ENCODE measurements at places on chromosomes 1 and 21.

DNA sequence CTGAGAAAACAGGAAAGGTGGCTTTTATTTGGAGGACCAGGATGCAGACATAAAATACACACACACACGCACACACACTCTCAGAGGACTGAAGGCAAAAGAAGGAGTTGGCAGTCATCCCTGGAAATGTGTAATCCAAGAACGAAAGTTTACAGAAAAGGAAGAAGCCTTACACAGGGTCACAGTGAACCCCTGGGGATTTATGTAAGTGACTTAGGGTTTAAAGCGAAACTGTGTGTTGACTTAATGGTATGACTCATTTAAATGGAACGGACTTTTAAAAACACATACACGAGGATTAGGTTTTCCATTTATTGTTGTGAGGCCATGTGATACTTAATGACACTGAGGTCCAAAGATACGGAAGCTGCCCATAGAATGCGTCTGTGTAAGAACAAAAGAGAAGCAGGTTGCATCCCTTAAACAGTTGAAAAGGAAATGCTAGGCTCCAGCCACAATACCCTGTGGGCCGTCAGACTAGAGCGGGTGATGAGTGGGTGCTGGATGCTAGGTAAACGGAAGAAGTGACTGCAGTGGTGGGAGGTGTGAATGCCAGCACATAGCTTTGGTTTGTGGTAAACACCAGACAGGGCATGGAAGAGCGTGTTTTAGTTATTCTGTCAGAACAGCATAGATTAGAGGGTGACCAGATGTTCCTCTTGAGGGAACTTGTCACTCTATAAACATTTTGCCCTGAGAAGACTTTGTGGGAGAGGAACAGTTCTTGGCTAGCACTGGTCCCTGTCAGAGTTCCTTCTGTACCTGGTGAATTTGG lies 21.6 kb upstream of the BCL10 start:
- peak; percentile 61 for DNase-seq

GRCh38 chr1:24321697-24322469 lies 2.7 kb downstream of the GRHL3 start:
- DNase-seq, result peak; percentile 47

GRCh38 chr21:45333583-45334121 lies 46.0 kb upstream of the POFUT2 start:
- no peak for DNase-seq

DNA sequence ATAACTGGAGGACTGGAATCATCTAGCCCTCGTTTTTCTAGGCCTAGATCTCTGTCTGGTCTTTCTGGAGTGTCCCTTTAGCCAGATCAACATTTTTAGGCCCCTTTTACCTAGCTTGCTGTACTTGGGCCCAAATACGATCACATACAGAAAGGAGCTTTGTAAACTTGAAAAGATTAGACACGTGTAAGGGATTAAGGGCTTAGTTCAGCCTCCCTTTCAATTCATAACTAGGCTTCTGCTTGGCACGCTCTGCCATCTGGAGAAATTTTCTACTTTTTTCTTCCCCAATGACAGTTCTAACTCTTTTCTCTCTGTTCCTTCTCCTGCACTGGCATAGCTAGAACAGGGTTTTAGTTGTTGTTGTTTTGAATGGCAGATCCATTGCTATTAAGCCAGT lies 153.3 kb upstream of the BEND5 start:
- DNase-seq, result no peak

DNA sequence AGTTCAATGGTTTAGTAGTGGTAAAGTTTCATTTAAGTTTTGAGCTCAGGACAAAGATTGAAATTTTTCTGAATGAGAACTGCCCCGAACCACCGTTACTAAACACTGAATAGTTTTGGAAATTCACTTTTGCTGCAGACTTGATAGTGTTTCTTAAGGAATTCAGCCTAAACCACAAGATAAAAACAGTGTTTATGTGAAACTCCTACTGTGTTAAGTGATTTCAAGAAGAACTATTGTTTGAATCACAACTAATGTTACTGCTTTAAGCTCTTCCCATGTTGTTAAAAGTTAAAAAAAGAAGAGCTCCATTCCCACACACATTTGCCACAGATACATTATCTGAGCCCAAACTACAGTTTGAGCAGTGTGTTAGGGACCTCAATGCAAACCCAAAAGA lies 159.2 kb downstream of the DYRK1A start:
- DNase-seq, result no peak

DNA sequence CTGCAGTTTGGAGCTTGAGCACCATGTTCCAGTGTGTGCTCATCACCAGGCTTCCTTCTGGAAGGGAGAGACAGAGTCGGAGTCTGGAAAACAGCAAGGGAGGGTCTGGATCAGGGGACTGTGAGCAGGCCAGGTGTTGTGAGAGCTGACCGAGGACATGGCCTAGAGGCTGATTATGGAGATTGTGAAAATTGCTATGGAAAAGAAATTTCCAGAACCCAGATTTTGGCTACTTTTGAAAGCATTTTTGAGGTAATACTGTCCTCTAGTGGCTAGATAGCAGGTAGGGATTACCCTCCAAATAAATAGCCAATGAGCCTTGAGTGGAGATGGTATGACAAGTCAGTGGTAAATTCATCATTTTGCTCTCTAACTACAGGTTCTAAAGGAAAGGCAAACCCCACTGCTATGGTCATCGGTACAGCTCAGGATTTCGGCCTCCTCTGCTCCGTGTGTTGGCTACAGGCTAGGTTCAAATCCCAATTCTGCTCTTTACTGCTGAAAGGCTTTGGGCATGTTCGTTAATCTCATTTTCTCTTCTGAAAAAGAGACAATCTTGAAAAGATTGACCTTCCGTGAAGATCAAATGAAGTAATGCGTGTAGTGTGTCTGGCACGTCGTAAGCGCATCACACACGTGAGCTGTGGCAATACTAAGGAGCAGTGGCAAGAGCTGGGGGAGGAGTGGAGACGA lies 1.0 kb upstream of the HAO2 start:
- no peak for DNase-seq

GRCh38 chr1:183093786-183094298 lies 70.6 kb downstream of the LAMC1 start:
- DNase-seq, result no peak

DNA sequence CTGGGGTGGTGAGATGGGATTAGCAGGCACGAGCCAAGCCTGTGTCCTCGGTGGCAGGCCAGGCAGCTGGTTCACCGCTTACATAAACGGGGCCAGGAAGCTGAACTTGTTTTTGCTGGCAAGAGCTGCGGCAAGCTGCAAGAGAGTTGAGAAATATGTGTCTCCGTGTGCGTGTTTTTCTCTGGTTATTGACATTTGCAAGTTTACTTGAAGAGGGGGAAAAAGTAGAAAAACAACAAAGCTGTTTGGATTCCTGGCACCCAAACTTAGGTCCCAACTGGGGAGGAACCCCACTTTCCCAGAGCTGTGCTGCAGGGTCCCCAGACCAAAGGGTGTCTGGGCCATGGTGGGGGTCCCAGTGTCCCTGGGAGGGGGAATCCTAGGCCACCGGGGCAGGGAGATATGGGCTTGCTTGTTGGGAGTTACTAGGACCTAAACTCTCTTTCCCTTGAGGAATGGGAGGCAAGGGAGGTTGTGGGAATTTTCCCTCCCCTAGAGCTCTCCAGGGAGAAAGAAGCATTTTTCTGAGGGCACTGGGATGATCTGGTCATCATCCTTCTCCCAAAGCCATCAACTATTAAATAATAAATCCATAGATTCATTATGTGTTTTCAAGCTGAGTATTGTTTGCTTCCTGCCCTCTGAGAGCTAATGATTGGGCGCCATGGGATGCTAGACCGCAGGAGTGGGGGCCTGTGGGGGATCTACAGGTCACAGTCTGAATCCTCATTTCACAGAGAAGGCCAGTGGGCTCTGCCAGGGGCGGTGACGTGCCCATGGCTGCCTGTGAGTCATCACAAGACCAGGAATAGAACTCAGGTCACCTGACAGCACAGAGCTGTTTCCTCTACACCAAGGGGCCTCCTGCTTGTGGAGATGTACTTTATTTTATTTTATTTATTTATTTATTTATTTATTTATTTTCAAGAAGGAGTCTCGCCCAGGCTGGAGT lies 14.8 kb downstream of the IL6R start:
- DNase-seq, result no peak

- DNase-seq, result no peak
These were observed 217.9 kb downstream of the RHOU start for GRCh38 chr1:228953207-228953606.

GRCh38 chr1:38044221-38045215 lies 2.1 kb downstream of the POU3F1 start:
- no peak for DNase-seq

GRCh38 chr1:15702722-15703550 lies 18.8 kb downstream of the PLEKHM2 start:
- no peak for DNase-seq

DNA sequence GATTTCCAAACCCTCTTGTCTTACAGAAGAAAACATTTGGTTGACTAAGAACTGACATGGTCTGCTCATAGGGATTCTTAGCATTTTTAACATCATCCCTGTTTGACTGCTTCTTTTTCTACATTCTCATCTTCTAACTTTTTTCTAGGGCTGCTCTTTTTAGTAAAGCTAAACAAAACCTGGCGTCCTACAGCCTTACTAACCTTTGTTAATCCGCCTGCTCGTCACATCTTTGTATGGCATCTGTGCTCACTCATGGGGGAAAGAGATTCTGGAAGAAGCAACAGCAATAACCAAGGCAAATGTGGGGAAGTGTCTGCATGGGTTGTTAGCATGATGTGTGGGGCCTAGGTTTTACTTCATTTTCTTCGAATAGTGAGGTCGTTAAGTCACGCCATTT lies 92.0 kb downstream of the KIF1B start:
- no peak for DNase-seq

DNA sequence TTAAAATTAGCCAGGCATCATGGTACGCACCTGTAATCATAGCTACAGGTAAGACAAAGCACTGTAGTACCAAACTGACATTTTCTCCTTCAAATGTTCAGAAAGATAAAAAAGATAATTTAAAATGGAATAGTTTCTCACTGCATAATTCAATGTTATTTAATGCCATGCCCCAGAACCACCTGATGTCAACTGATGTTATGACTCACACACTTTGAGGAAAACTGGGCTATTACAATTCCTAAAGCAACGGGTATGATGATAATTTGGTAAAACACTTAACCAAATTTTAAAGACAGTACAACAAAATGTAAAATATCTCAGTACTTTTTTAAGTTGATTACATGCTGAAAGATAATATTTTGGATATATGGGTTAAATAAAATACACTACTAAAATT lies 22.9 kb upstream of the PLEKHO1 start:
- DNase-seq, result no peak

GRCh38 chr1:223144914-223145313 lies 1.9 kb upstream of the TLR5 start:
- DNase-seq, result no peak

GRCh38 chr21:37000381-37000780 lies 6.1 kb upstream of the RIPPLY3 start:
- DNase-seq, result no peak

GRCh38 chr1:16920951-16921350 lies 780 bp upstream of the CROCC start:
- no peak for DNase-seq

DNA sequence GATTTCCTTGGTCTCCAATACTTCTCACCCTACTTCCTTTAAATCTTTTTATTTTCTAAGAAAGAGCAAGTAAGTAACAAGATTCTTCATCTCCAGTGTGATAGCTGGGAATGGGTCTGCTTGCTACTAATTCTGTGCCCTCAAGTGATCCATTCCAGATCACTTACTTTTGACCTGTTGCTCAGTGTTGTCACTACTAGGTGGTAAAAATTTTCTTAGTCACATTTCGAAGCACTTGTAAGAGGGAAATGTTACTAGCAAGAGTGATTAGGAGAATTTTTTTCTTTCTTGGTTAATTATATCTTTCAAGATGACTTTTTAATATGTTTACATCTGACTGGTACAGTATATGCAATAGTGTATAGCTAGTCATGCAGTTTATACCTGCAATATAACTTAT lies 2.2 kb downstream of the UBAP2L start:
- DNase-seq, result no peak

GRCh38 chr1:210302501-210302900 lies 26.2 kb upstream of the HHAT start:
- no peak for DNase-seq

DNA sequence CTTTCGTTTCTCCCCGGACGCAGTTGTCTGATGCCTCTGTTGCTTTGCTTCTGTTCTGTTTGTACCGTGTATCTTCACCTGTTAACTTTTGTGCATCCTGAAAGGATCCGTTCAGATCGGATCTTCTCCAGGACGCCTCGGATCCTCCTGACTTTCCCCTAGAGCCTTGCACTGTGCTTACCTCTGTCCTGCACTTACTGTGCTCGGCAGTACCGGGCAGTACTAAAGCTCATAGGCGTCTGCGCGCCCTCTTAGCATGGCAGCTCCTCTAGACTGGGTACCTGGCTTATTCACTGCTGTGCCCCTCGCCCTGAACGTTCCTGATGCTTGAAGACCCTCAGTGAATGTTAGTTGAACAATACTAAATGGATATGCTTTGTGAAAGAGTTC lies 934 bp downstream of the SCP2 start:
- DNase-seq, result no peak

GRCh38 chr1:85201340-85202091 lies 700 bp upstream of the SYDE2 start:
- peak; percentile 51 for DNase-seq

GRCh38 chr1:96901783-96902363 lies 180.3 kb downstream of the PTBP2 start:
- no peak for DNase-seq

DNA sequence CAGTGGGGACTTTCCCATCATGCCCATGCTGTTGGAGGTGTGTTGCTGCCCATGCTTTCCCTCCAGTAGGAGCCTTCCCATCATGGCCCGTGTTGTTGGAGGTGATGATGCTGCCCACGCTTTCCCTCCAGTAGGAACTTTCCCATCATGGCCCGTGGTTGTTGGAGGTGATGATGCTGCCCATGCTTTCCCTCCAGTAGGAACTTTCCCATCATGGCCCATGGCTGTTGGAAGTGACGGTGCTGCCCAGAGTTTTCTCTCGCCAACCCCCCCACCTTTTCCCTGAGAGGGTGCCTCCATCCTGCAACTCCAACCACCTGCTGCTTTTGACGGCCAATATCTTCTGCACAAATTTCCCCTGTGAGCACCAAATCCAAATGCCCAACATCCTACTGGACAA lies 205.7 kb downstream of the TOMM20 start:
- DNase-seq, result no peak

DNA sequence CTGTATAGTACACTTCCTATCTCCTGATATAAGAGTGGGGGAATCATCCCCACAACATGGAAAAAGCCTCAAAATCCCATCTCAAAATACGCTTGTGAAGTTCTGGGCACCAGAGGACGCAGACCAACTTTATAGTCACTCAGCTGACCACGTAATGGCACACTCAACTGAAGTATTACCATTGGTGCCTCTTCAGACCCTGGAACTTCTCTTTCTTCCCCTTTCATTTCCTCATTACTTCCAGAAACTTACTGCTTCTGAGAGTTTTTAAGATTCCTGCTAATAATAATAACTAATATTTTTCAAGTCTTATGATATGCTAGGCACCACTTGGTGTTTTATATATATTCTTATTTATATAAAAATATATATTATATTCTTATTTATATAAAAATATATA lies 202.6 kb downstream of the PTPRC start:
- DNase-seq, result no peak

- DNase-seq, result no peak
These were observed 866 bp upstream of the FNDC5 start for GRCh38 chr1:32871364-32872191.

GRCh38 chr1:207920444-207921021 lies 9.6 kb upstream of the CD34 start:
- DNase-seq, result no peak

GRCh38 chr21:17438635-17439034 lies 74.2 kb upstream of the CXADR start:
- DNase-seq, result no peak
